Kidney (tissue), 22 donors: ENCODE measurements at places on chromosomes 13 and 19. TPM values are rescaled to one million over a fixed set of nuclear protein-coding genes. Genes with fewer than 3 reads are reported as not detected.
A peak's percentile ranks its signal among the peaks of the same experiment; 100 is the strongest.

DNA sequence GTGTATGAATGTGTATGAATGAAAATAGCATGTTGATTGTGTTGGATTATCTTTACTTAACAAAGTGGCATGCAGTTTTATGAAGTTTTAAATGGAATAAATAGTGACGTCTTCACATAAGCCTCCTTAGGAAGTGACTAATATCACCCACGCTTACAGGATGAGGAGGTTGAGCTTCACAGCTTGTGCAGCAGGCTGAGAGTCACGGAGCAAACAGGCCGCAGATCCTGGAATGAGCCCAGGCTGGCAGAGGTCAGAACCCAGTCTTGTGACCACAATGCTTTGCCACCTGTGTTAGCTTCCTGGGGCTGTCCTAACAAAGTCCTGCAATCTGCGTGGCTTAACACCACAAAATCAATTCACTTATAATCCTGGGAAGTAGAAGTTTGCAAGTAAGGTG is 20.8 kb downstream of the LAIR2 start:
- H3K4me1 ChIP-seq, result no peaks in the 10 kb centered on the region
- no peak for DNase-seq
- no peak overlapping the region for H3K27ac ChIP-seq
- H3K4me3 ChIP-seq, result no peak overlapping the region
- no peaks in the 10 kb centered on the region for H3K36me3 ChIP-seq

FCHO1 gene
- total RNA-seq, result 5.9 TPM

- no peak overlapping the region for H3K27ac ChIP-seq
- H3K36me3 ChIP-seq, result no peaks in the 10 kb centered on the region
- H3K4me1 ChIP-seq, result no peaks in the 10 kb centered on the region
- DNase-seq, result no peak
These were observed 289.9 kb downstream of the MYO16 start for GRCh38 chr13:108919036-108919907.

DNA sequence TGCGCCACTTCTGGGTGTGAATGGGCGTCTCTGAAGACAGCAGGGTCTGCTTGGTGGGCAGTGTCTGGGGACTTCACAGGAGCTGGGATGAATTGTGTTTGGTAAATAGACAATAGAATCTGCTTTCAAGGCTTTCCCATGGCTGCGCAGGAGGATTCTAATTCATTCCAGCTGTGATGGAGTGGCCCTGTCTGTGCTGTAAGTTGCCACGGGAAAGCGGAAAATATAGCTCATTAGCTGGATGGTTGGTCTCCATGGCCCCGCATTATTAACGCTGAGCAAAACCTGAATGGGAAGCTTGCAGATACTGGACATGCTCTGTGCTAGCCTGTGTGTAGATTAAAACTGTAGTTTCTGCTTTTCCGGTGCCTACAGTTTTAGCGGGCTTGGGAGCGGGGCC is 15.6 kb upstream of the C1QTNF9 start:
- H3K36me3 ChIP-seq, result peaks cover 60% of the 10 kb centered on the region
- no peak overlapping the region for H3K27ac ChIP-seq
- H3K4me1 ChIP-seq, result no peaks in the 10 kb centered on the region
- no peak for DNase-seq
- H3K27me3 ChIP-seq, result no peaks in the 10 kb centered on the region
- H3K4me3 ChIP-seq, result no peak overlapping the region

DNA sequence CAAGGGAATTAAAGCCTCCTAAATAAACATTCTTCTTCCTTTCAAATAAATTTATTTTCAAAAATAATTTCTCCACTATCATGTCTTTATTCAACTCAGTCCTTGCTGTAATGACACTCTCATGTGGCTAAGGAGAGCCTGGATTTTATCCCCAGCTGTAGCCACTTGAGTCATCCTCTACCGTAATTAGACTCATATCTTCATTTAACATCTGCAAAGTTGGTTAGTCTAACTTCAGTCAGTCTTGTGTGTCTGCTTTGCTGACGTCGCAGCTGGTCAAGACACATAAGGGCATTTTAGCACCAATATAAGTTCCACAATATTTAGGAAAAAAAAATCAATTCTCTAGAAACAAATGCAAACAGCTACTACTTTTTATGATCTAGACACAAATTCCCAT is 776.4 kb upstream of the ATXN8OS start:
- H3K27ac ChIP-seq, result no peak overlapping the region
- no peak overlapping the region for H3K4me3 ChIP-seq
- DNase-seq, result no peak
- no peaks in the 10 kb centered on the region for H3K4me1 ChIP-seq
- no peaks in the 10 kb centered on the region for H3K36me3 ChIP-seq
- no peaks in the 10 kb centered on the region for H3K27me3 ChIP-seq

GRCh38 chr13:107715496-107715895 is 499.8 kb downstream of the LIG4 start:
- H3K27me3 ChIP-seq, result no peaks in the 10 kb centered on the region
- H3K36me3 ChIP-seq, result no peaks in the 10 kb centered on the region
- no peak overlapping the region for H3K4me3 ChIP-seq

SPATA13 gene
- total RNA-seq, result 69.2 TPM

ELSPBP1 gene
- total RNA-seq, result not detected

PSG7 gene
- total RNA-seq, result not detected

- no peak overlapping the region for H3K27ac ChIP-seq
- no peaks in the 10 kb centered on the region for H3K27me3 ChIP-seq
- H3K4me3 ChIP-seq, result no peak overlapping the region
- DNase-seq, result no peak
These were observed 29.4 kb downstream of the CCNE1 start for GRCh38 chr19:29841209-29841558.

GRCh38 chr19:4327252-4327876 is 11.3 kb downstream of the STAP2 start:
- H3K4me1 ChIP-seq, result no peaks in the 10 kb centered on the region
- no peak overlapping the region for H3K4me3 ChIP-seq
- H3K36me3 ChIP-seq, result no peaks in the 10 kb centered on the region
- no peaks in the 10 kb centered on the region for H3K27me3 ChIP-seq

GRIN3B gene
- 0.44 TPM for total RNA-seq

ZNF878 gene
- total RNA-seq, result 0.60 TPM

PSG2 gene
- not detected for total RNA-seq

ANGPTL8 gene
- 1.9 TPM for total RNA-seq

GRCh38 chr19:46704379-46705076 is 12.4 kb downstream of the PRKD2 start:
- H3K27me3 ChIP-seq, result no peaks in the 10 kb centered on the region
- DNase-seq, result peak; percentile 59
- H3K27ac ChIP-seq, result no peak overlapping the region
- no peaks in the 10 kb centered on the region for H3K4me1 ChIP-seq
- peaks cover 14% of the 10 kb centered on the region for H3K36me3 ChIP-seq

GRCh38 chr13:71902676-71903075 is 35.7 kb upstream of the DACH1 start:
- H3K27ac ChIP-seq, result no peak overlapping the region
- H3K4me3 ChIP-seq, result no peak overlapping the region
- H3K36me3 ChIP-seq, result no peaks in the 10 kb centered on the region
- H3K4me1 ChIP-seq, result no peaks in the 10 kb centered on the region

DNA sequence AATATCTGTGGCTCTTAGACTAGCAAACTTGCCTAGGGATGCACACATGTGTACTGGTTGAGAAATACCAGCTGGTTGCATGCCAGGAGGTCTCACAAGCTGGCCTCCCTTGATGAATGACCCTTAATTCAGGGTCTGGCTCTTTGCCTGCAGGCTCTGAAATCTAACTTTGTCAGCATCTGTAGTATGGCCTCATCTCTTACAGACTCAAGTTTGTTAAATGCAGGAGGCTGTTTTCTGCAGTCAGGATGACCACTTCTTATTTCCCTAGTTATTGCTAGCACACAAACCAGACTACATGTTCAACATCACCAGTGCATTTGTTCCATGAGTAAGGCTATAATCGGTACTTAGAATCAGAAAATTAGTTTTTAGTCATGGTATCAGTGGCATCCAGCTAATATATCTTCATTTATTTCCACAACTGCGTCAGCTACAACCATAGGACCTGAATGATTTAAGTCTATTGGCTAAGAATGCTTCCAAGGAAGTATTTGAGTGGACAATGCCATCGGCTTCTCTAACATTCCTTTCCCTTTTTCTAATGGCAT is 23.3 kb upstream of the POSTN start:
- no peak for DNase-seq
- no peak overlapping the region for H3K27ac ChIP-seq
- H3K4me3 ChIP-seq, result no peak overlapping the region
- H3K4me1 ChIP-seq, result no peaks in the 10 kb centered on the region
- H3K36me3 ChIP-seq, result no peaks in the 10 kb centered on the region
- H3K27me3 ChIP-seq, result no peaks in the 10 kb centered on the region

FAM124A gene
- total RNA-seq, result 3.5 TPM

ALOX5AP gene
- 25.0 TPM for total RNA-seq

DNA sequence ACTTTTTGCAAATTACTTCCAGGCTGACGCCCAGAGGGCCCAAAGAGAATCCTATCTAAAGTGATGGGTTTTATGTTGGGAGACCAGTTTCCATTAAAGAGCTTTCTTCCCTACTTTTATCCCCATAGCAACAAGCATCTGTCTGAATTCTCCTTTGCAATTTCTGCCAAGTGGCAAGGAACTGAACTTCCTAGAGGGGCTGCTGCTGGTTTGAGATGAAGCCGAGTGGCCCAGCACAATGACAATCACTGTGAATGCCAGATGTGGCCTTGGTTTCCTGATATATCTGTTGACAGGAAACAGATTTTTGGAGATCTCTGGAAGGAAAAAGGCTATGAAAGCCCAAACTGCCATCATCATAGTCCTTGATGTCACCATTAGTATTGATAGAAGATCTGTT is 198.6 kb downstream of the OXGR1 start:
- no peaks in the 10 kb centered on the region for H3K4me1 ChIP-seq
- H3K27me3 ChIP-seq, result no peaks in the 10 kb centered on the region
- no peaks in the 10 kb centered on the region for H3K36me3 ChIP-seq

PROZ gene
- not detected for total RNA-seq

FGF21 gene
- total RNA-seq, result not detected

ABCC4 gene
- 52.4 TPM for total RNA-seq

GRCh38 chr19:50331221-50331993 is 2.2 kb upstream of the KCNC3 start:
- no peaks in the 10 kb centered on the region for H3K36me3 ChIP-seq
- no peaks in the 10 kb centered on the region for H3K4me1 ChIP-seq
- no peak for DNase-seq

DNA sequence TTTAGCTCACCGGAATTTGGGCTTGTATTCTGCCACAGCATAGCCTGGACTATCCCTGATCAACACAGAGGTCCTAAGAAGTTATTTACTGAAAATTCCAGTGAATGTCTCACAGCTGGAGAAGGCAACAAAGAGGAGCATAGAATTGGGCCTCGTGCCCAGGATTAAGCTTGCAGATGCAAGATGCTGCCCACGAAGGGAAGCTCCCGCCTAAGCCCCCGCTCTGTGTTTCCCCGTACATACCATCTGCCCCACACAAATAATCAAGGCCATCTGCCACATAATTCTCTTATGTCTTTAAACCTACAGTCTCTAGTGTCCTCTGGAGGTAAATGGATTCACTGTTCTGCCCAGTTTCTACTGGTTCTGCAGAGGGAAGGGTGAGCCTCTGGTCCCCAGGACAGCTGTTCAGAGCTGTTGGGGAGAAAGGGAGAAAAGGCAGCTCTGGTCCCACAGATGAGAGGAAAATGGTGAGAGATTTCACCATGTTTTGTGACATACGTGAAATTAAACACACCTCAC is 7.4 kb upstream of the TPP2 start:
- DNase-seq, result no peak
- H3K27ac ChIP-seq, result no peak overlapping the region
- H3K4me3 ChIP-seq, result no peak overlapping the region
- no peaks in the 10 kb centered on the region for H3K4me1 ChIP-seq
- H3K36me3 ChIP-seq, result no peaks in the 10 kb centered on the region

DNA sequence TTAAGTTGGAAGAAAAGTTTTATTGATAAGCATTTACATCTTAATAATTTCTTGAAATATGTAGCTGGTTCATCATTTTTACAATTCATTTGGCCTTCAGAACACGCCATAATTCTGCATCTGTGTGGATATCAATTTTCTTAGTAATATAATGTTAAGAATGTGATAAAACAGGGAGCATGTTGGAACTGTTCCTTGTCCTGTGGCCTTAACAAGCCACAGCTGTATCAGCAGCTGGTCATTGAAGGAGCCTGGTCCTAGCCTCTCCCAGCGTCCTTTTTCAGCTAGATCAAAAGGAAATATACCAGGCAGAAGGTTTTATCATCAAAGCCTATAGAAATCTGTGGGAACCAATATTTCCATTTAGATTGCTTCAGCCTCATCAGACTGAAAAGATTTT is 421.8 kb downstream of the SPRY2 start:
- H3K4me1 ChIP-seq, result no peaks in the 10 kb centered on the region
- DNase-seq, result no peak
- H3K36me3 ChIP-seq, result no peaks in the 10 kb centered on the region
- no peak overlapping the region for H3K4me3 ChIP-seq
- no peak overlapping the region for H3K27ac ChIP-seq

PDX1 gene
- total RNA-seq, result not detected

GRCh38 chr19:13872695-13873389 is 4.1 kb upstream of the NANOS3 start:
- peak; percentile 51 for DNase-seq
- no peak overlapping the region for H3K27ac ChIP-seq
- H3K4me3 ChIP-seq, result no peak overlapping the region
- no peaks in the 10 kb centered on the region for H3K27me3 ChIP-seq
- H3K36me3 ChIP-seq, result no peaks in the 10 kb centered on the region

CATSPERD gene
- total RNA-seq, result not detected

GRCh38 chr13:50167967-50168366 is 152.7 kb downstream of the KCNRG start:
- H3K27ac ChIP-seq, result no peak overlapping the region
- H3K4me3 ChIP-seq, result no peak overlapping the region
- no peaks in the 10 kb centered on the region for H3K27me3 ChIP-seq
- H3K4me1 ChIP-seq, result no peaks in the 10 kb centered on the region

DNA sequence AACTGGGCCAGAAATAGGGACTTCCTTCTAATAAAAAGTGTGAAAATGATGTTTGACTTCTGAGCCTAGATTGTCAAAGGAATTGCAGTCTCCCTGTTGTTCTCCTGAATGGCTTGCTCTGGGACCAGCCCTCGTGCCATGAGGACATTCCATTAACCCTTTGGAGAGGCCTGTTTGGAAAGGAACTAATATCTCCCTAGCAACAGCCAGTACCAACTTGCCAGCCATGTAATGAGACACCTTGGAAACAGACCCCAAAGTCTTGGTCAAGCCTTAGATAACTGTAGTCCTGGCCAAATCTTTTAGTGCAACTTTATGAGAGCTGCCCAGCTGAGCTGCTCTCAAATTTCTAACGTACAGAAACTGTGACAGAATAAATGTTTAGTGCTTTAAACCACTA is 8.2 kb upstream of the SIAH3 start:
- H3K4me3 ChIP-seq, result no peak overlapping the region
- DNase-seq, result no peak
- no peak overlapping the region for H3K27ac ChIP-seq
- no peaks in the 10 kb centered on the region for H3K36me3 ChIP-seq
- H3K4me1 ChIP-seq, result no peaks in the 10 kb centered on the region

LGALS4 gene
- 12.2 TPM for total RNA-seq

SMIM44 gene
- total RNA-seq, result not detected

RYR1 gene
- 2.8 TPM for total RNA-seq
